ENCODE measurements at places on chromosomes 3 and 15.

DNA sequence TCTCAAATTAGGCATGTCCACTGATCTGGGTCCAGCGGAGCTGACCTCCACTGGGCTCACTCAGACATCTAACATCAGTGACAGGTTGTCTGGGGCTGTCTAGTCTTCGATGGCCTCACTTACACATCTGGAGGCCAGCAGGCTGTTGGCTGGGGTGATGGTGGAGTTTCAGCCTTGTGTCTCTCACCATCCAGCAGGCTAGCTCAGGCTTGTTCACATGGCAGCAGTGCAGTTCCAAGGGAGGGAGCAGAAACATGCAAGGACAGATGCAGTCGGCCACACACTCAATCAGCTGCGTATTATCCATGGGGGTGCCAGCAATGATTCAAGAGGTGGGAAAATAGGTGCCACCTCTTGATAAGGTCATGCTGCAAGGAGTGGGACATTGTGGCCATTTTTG, 292.5 kb downstream of the SHQ1 start:
- DNase-seq: no peak

GRCh38 chr3:58013973-58014649, 5.9 kb downstream of the FLNB start:
- no peak for DNase-seq

GRCh38 chr3:96734273-96735009, 80.0 kb upstream of the EPHA6 start:
- DNase-seq: no peak

DNA sequence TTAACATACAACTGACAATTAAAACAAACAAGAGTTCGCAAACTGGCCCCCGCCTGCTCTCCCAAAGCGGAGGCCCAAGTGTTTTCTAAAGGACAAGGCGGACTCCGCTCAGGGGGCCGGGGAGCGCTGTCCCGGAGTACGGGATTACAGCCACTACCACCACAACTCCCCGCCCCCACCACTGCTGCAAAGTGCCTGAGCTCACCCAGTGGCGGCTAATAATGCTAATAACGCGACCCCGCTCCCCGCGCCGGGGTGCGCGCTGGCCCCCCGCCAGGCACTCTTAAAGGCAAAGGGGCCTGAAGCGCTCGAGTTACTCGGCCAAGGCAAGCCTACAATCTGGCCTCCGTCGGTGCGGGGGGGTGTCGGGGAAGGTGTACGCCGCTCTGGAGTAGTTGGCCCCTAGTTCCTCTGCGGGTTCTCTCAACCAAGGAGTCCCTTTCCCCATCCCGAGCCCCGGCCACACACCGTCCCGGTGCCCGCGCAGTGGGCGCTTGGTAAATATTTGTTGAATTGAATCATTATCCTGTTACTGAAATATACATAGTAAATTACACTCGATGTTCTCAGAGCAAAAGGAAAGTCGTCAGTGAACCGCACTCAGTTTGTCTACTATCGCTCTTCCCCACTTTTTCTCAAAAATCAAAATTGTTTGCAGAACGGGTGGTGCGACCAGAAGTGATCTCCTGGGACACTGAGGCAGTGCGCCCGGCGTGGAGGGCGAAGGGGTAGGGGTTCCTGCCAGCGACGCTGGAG, 827 bp downstream of the WNT5A start:
- no peak for DNase-seq

DNA sequence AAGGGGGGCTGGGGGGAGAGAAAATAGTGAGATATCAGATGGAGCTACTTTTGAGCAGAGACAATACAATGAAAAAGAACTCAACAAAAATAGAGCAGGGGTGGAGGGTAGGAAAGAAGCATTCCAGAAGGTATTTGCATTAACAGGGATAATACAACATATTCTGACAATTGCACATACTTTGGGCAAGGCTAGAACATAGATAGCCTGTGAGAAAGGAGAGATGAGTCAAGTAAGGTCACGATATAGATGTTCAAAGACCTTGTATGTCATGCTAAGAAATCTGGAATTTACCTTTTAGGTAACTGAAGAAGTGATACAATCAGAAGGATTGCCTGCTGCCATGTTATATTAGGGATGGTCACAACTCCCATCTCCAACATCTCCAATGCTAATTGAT, 155.2 kb downstream of the GSK3B start:
- no peak for DNase-seq

GRCh38 chr3:53519065-53519709, 24.8 kb downstream of the CACNA1D start:
- DNase-seq: no peak

DNA sequence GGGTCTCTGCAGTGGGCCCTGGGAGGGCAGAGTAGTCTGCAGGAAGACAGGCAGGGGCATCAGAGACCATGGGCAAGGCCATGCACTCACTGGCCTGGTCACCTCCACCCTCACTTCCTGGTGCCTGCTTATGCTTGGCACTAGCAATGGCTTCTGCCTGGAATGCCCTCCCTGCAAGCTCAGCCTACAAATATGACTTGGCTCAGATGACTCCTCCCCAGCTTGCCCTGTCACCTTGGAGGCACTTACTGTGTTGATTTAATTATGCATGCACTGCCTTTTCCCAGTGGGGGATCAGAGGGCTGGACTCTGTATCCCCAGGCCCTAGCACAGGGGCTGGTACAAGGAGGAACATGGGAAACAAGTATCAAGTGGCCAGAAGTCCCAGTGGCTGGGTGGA, 7.8 kb downstream of the C3orf18 start:
- DNase-seq: no peak
